Stimulated activated CD8-positive, alpha-beta memory T cell treated with anti-CD3 and anti-CD28 coated beads, Interleukin-7, amount 100 ng/mL, for 24 hours (primary cell): ENCODE measurements at places on chromosomes 13 and 19.

DNA sequence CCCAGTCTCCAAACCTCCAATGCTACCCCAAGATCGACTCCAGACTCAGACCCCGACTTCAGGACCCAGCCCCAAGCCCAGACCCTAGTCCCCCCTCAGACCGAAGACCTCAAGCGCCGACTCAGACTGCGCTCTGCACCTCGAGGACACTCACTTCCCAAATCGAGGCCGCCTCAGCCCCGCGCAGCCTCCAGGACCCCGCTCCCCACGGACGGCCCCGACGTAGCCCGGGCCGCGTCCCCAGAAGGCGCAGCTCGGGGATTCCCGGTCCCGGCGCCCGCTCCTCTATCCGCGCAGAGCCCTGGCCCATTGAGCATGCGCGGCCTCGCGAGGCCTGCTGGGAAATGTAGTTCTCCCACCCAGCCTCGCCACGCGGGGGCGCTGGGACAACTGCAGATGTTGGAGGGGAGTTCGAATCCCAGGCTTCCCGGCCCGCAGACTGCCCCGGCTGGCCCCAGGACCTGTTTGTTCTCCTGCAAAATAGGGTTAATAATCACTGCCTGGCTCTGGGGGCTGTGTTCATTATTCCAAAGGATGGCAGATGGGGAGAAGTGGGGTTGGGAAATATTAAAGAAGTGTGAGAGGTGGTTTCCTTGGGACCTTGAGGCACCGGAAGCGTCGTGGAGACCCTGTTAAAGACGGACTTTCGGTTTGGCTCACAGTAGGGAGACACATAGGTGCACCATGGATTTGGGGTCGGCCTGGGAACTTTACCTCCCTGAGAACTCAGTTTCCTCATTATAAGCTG is at the start of gene APBA3:
APBA3 (minus strand) TSS at position 311 of the 748 bp plus-strand sequence. CDS start 1,428 bp downstream, outside the sequence.
- DNase-seq: peak; percentile 93

DNA sequence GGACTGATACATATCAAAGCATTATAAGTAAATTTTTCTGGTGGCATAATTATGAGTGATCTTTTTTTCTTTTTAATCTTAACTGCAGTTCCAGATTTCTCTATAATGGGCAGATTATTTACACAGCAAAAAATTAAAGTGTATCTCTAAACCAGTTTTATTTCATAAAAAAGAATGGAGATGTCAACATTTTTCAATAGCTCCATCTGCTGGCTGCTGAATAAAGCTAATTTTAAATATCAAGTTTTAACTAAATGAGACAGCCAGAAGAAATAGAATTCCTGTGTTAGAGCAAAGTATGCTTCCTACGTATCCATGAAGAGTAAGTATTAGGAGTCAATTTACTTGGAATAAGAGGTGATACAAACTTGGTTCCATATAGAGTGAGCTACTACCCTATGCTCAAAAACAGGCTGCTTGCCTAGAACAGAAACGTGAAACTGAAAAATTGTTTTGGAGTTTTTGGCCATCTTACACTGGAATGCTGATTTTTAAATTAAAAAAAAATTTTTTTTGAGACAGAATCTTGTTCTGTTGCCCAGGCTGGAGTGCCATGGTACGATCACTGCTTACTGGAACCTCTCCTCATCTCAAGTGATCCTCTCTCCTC is 5.0 kb upstream of the PDS5B start:
- DNase-seq: no peak

- no peak for DNase-seq
Measured at GRCh38 chr19:35442091-35442490, 6.0 kb upstream of the FFAR2 start.

DNA sequence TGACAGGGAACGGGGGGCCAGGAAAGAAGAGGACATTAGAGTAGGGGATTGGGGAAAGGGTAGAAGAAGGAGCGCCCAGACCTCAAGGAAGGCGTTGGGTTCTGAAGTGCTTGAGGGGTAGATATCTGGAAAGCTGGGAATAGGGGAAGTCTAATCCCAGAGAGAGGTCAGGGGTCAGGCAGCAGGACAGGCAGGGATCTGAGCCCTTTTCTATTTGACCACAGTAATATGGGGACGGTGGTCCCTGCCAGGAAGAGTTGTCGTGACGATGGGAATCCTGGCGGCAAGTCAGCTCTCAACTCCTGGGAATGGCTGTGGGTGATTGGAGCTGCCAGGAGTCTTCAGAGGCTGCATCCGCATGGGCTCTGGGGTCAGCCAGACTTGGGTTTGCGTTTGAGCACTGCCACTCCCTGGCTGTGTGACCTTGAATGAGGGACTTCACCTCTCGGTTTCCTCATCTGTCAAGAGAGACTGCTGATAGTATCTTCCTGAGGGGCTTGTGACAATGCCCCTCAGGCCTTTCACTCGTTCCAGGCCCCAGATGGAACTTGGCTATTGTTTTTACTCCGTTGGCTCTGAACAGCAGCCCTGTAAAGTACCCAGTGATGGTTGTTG is 1.3 kb downstream of the AP2A1 start:
- DNase-seq: no peak

DNA sequence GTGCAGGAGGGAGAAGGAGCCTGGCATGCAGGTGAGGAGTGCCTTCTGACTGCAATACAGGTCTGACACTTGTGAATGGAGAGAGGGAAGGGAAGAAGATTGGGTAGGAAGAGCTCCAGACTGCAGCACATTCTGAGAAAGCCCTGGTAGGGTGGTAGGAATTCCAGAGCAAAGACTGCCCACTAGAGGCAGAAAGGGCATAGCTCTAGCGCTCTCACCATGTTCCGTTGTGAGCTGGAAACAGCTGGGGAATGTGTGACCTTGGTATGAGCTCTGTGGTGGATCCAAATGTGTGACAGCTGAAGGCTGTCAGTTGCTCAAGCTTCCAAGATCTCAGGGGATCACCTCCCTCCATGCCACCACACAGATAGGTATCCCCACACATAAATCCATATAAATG is 2.9 kb upstream of the MTUS2 start:
- DNase-seq: no peak

- no peak for DNase-seq
Measured at GRCh38 chr13:35894636-35895035, 236.5 kb downstream of the DCLK1 start.
